ENCODE measurements at places on chromosomes 11 and 22.

- no peak for DNase-seq
Measured at GRCh38 chr11:110027627-110028371, 65.4 kb upstream of the ZC3H12C start.

- DNase-seq: no peak
Measured at GRCh38 chr11:18319914-18320313, 2.0 kb downstream of the HPS5 start.

GRCh38 chr11:32105871-32106560 lies 15.1 kb downstream of the RCN1 start:
- no peak for DNase-seq

DNA sequence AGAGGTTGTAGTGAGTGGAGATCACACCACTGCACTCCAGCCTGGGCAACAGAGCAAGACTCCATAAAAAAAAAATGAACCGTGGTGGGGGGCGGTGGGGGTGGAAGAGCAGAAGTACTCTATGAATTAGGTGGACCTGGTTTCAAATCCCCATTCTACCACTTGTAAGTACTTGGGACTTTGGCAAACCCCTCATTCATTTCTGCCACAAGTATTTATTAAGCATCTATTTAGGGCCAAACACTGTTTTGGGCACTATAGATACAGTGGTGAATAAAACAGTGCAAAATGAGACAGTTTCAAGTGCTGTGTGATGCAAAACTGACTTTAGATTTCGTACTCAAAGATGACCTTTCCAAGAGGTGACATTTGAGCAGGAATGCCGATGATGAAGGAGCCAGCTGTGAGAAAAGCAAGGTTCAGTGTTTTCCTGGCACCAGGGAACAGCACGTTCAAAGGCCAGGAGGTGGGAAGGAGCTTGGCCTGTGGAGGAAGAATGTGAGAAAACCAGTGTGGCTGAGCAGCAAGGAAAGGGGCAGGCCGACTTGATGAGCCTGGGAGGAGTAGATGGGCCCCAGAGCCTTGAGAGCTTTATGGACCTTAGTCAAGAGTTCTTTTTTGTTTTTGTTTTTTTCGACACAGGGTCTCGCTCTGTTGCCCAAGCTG lies 1.4 kb upstream of the TMEM134 start:
- DNase-seq: no peak

DNA sequence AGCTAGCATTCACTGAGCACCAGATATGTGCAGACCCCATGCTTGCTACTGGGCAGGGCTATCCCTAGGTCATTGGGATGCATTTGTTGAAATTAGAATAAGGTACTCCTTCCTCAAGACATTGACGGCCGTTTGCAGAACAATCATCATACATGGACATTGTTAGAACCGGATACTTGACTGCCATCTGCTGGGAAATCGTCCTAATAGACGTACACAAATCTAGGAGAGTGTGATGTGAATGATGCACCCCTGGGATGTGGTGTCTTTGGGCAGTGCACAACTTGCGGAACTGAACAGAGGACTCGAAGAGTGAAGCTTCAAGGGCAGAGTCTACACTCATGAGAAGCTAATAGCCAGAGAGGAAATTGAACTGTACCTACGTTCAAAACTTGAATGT lies 35.9 kb downstream of the MYO18B start:
- DNase-seq: no peak

Measured in nephron progenitor cell (in vitro differentiated cells).